BE2C (cell line): ENCODE measurements at places on chromosomes 7 and 10.
A peak's percentile ranks its signal among the peaks of the same experiment; 100 is the strongest.

- DNase-seq: no peak
Measured at GRCh38 chr7:26149391-26149977, 2.5 kb upstream of the NFE2L3 start.

DNA sequence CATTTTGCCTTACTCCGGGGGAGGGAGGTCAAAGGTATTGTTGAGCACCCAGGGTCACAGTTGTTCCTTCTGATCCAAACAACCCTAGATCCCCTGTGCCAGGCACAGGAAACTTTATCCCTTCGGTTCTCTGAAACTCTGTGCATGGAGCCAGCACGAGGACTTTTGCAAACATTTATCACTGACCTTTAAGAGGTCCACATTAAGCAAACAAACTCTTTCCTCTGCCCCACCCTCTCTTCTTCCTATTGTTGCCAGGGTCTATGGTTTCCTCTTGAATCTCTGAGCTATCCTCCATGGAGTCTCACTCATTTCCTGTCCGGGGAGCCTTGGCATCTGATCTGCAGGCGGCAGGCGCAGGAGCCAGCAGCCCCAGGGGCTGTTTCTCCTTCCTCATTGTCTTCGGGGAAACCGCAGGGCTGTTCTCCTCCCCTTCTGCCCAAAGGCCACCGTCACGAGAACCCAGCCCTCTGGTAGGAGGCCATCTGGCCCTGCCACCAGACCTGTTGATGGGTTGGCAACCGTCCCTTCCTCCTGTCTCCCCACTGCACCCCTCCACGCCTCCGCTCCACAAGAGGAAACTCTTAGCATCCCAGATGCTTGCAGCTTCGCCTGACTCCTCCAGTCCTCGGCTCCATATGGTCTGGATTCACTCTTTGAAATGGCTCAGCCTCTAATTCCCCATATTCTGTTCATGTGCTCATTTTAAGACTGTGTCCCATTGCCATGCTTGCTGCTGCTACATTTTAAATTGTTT, 327.3 kb upstream of the NRP1 start:
- DNase-seq: peak; percentile 56

GRCh38 chr10:6522230-6522629, 57.8 kb downstream of the PRKCQ start:
- no peak for DNase-seq

DNA sequence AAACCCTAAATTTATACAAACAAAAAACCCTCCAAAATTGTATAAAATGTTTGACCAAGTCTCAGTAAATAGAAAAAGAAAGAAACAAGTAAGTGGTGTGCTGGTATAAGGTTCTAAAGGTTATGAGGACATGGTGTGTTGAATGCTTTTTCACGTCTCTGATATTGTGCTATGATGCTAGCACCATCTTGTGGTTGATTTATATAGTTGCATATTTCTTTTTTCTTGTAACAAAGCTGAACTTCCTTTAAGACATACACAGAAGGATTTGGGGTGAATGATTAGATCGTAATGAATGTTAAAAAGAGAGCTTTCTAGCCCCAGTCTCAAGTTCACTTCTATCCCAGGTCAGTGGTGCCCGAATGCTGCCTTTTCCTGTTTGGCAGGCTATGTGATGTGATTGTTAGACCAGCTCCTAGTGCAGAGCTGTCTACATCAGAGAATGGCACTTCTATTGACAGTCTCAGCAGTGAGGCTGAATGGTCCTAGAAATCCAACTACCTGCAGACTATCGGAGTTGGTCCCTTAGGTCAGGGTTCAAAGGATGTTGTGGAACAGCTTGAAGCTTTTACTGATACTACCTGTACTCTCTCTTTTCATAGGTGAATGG, 25.0 kb downstream of the VTI1A start:
- DNase-seq: no peak

GRCh38 chr7:117146511-117146910, 176.3 kb downstream of the WNT2 start:
- DNase-seq: no peak

GRCh38 chr7:136104269-136104603, 127.1 kb upstream of the MTPN start:
- no peak for DNase-seq

- DNase-seq: no peak
Measured at GRCh38 chr10:75107756-75108683, 3.4 kb upstream of the SAMD8 start.
